Muscle of back (tissue), 13 donors: ENCODE measurements at places on chromosomes 5 and 9. TPM values are rescaled to one million over a fixed set of nuclear protein-coding genes. Genes with fewer than 3 reads are reported as not detected.

The FOXD4L6 gene
- polyA plus RNA-seq, result not detected

The PCDHGB7 gene
- polyA plus RNA-seq, result 7.4 TPM

The FAM78A gene
- polyA plus RNA-seq, result 28.2 TPM

The PCDHGA6 gene
- polyA plus RNA-seq, result 2.9 TPM

The TOR2A gene
- 5.8 TPM for polyA plus RNA-seq

The SPAAR gene
- 2.1 TPM for polyA plus RNA-seq

The PCDHB7 gene
- 1.8 TPM for polyA plus RNA-seq

The TNC gene
- polyA plus RNA-seq, result 43.8 TPM

The ARHGEF39 gene
- 6.7 TPM for polyA plus RNA-seq

The RGS7BP gene
- polyA plus RNA-seq, result 1.5 TPM

GRCh38 chr5:12570688-12571087 lies 666.4 kb upstream of the CTNND2 start:
- DNase-seq, result no peak

DNA sequence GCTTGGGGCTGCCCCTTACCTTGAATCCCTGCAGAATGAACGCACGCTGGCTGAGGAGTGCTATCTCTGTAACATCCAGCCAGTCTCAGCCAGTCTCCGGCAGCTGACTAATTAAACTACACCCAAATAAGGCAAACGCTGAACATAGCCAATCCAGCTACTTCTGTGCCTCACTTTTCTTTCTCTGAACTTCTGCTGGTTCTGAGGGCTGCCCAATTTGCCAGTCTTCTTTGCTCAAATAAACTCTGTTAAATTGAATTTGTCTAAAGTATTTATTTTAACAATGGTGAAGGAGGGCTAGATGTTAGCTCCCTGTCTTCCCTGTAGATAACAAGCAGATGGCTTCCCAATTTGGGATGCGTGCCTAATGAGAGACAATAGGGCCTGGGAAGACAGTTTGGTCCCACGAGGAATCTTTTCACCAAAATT lies 154.0 kb upstream of the NFIL3 start:
- DNase-seq, result no peak

DNA sequence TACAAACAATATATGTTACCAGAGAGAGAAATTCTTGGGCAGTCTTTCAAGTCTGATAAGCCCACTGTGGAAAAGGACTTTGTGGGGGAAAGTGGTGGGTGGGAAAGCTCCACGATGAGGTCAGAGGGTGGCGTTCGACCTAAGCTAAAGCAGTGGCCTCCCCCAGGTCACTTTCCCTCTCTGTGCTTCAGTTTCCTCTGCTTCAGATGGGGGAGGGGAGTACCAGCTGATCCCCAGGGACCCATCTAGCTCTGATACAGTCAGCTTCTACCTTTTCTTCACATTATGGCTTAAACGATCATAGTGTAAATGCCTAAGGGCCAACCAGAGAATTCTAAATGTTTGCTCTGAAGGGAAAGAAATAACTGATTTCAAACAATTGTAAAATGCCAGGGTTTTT lies 36.6 kb upstream of the ARSB start:
- DNase-seq, result no peak

- DNase-seq, result no peak
Measured at GRCh38 chr5:143771189-143771588, 40.8 kb upstream of the HMHB1 start.

- no peak for DNase-seq
Measured at GRCh38 chr5:129161830-129162229, 67.3 kb downstream of the ISOC1 start.

- no peak for DNase-seq
Measured at GRCh38 chr5:7881091-7881490, 12.1 kb downstream of the MTRR start.

DNA sequence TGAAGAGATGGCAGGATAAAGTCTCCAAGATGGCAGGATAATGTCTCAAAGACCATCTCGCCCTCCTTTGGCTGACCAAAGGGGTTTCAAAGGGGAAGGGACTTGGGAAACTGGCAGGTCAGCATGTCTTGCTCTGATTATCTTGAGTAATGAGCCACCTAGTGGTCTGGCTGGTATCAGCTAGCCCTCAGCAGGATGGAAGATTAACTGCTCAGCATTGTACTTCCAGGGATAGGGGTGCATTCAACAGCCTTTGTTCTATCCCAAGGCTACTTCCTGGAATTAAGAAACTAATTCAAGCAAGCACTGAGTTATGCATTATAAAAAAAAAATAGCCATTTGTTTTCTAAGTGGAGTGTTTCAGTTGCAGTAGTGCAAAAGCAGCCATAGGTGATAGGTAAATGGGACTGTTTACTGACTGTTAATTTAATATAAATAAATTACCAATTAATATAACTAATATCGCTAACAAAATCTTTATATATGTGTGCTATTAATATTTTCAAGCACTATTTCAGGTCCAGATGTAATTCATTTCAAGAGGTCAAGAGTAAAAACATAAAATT lies 555.5 kb downstream of the CDH9 start:
- peak; percentile 39 for DNase-seq

DNA sequence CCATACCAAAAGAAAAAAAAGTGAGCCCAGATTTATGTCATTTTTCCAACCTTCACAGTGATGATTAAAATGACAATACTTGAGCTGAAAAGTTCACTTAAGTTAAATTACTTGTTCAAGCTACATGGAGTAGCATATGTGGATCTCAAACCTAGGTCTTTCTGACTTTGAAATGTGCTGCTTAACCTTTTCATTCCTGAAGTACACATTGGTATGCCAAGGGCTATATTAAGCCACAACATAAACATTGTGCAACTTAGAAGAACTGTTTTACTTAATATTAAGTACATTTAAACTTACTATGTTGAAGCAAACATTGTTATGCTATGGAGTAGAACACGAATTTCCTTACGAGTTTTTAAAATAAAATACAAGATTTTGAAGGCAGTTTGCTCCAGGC lies 105.0 kb downstream of the GIN1 start:
- no peak for DNase-seq

GRCh38 chr5:15442193-15442570 lies 57.8 kb upstream of the FBXL7 start:
- DNase-seq, result no peak

DNA sequence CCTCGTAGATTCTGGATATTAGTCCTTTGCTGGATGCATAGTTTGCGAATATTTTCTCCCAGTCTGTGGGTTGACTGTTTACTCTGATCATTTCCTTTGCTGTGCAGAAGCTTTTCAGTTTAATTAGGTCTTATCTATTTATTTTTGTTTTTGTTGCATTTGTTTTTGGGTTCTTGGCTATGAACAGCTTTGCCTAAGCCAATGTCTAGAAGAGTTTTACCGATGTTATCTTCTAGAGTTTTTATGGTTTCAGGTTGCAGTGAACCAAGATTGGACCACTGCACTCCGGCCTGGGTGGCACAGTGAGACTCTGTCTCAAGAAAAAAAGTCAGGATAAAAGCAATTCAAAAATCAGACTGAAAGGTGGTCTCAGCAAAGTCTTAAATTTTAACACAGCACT lies 188.5 kb downstream of the EPB41L4A start:
- DNase-seq, result no peak

DNA sequence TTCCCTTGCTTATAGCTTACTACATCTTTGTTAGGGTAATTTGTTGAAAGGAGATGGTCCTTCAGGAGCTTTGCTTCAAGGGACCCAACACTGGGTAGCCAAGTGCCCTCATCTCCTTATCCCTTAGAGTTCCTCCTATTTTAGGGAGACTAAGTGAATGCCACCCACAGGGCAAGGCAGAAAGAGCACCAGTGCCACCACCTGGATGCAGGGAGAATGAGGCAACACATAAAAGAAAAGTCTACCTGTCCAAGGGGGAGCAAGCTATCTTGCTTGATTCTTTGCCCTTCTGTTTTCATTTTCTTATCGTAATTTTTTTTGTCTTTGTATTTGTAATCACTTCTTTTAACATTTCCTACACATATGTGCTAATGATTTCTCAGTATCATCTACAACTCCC lies 205.5 kb downstream of the NPR3 start:
- no peak for DNase-seq

- DNase-seq, result no peak
Measured at GRCh38 chr9:70883963-70884793, 237.2 kb downstream of the TRPM3 start.

DNA sequence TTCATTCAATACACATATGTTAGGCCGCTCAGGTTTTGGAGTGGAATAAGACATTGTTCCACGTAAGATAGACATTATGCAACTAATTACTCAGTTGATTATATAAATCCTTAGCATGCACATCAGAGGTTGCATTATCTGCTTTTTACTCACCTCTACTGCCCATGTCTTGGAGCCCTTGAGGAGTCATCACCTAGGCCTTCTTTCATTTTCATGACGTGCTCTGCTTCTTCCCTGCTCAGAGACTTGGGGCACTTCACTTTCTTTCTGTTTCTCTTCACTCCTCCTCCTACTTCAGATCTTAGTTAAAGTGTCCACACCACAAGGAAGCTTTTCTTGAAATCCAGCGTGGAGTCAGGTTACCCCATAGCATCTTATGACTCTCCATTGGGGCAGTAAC lies 241.1 kb downstream of the TLR4 start:
- DNase-seq, result no peak

- DNase-seq, result no peak
Measured at GRCh38 chr5:89397096-89397495, 514.1 kb upstream of the MEF2C start.

- DNase-seq, result no peak
Measured at GRCh38 chr5:108238936-108239887, 142.7 kb downstream of the FBXL17 start.

DNA sequence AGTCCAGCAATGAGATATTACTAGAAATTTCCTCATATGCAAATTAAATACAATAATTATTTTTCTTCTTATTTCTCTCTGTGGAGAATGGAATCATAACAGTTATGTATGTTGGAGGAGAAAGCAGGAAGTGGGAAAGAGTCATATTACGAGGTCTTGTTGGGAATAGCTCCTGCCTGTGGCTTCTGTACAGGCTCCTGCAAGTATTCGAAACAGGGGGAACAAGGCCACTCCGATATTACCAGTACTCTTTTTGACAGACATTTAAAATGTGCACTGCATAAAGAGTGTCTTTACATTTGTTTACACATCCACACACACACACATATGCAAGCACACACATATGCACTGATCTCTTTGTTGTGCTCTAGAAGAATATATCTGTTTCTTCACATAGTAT lies 812.0 kb upstream of the ZNF608 start:
- DNase-seq, result peak; percentile 35

- DNase-seq, result peak; percentile 80
Measured at GRCh38 chr5:96614110-96614691, 48.0 kb upstream of the CAST start.

DNA sequence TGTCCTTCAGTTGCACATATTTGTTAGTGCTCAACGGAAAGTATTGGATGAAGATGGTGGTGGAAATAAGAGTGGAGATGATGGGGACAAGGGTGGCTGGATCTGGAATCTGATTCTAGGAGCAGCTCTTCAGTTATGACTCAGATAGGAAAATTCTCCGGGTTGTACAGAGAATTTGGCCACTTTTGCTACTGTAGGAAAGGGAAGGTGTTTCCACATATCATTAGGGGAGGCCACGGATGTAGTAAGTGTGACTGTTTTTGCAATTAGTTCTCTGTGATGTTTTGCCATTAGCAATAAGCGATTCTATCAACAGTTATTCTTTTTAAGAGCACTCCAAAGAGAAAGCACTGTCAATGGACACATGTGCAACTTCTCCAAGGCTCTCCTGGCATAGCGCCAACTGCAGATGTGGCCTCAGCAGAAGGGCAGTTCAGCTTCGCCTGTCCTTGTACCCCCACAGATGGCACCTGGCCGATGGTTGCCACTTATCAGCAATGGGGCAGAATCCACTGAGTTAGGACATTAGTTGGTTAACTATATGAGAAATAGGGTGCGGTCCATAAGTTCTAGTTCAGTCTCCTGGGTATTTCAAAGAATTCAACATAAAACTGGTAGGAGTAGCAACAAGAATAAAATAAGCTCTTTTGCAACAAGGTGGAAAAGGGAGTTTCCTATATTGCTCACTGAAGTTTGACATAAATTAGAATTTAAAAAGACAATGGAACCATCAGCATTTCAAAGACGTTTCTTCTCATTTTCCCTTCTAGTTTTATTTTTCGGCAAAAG lies 96.3 kb downstream of the ARSB start:
- DNase-seq, result no peak

DNA sequence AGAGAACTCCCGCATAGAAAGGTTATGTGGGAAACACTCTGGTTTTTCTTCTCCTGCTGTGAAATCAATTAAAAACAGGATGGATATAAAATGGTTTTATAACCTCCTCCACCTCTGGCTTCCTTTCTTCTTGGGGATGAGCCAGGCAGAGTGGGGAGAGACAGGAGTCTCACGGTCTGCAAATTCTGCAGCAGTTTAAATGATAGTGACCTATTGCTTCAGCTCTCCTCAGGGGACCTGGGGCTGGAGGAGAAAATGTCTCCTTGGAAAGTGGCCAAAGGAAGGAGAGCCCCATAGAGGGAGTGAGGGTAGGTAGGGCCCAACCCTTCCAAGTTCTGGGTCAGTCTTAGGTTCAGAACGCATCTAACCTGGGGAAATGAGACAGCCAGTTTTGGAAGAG lies 118.8 kb downstream of the MTX3 start:
- peak; percentile 74 for DNase-seq

DNA sequence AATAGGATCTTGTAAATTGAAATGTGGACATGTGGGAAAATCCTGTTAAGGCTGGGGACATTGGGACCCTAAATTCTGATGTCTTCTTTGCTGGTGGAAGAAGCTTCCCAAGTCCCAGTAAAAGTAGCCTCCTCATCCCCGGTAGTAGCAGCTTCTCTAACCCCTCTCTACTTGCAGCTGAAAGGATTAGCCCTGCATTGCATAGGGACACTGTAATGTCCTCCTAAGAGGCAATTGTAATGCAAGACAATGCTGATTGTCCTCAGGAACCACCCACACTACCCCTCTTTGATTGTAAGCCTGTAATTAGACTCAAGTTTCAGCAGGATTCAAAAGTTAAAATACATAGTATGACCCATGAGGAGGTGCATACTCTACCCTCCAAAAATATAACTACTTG lies 1938.4 kb upstream of the C9orf72 start:
- no peak for DNase-seq

DNA sequence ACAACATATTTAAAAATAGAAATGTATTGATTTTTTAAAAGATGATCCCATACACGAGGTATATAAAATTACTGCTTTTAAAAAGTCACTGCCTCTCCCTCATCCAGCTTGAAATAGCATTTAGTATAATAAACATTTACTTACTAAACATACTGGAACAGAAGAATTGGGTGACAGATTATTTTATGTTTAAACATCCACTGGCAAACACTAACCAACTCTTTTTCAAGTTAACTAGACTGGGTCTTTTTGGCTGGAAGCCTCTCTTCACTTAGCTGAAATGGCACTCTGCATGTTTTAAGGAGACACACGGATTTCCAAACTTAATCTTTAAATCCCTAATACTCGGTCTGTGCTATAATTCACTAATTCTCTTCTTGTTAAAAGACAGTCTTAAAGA lies 19.0 kb downstream of the CTXN3 start:
- DNase-seq, result no peak
